ENCODE measurements at places on chromosomes 2 and 18.

GRCh38 chr2:195363496-195363895 lies 293.5 kb upstream of the SLC39A10 start:
- DNase-seq: no peak

DNA sequence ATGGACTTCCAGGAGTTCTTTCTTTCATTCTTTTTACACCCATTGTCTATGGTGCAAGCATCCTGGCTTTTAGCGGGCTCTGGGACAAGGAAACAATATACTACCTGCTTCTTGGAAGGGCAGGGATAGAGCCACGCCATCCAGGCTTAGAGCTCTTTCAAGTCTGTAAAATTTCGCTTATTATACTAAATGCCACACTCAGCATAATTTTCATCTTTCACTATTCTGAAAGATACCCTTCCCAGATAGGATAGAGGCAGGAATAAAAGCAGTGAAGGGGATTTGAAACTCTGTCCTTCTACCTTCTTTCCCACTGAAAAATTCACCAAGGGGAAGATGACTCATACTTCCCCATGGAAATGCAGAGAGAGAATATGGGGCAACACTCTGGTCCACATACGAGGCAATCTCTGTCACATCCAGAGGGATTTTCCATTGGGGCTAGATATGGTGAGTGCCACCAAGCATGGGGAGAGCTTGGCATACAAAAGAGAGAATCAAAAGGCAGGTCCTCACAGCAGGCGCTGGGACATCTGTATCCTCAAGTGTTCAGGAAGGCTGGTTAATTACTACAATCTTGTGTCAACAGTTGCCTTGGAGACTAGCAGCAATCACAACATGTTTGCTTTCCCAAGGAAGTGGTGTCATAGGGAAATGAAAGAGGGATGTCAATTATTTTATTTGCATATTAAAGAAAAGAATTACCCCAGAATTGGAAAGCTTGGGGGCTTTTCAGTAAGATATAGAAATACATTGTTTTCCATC lies 127.6 kb downstream of the TDRD15 start:
- DNase-seq: no peak

GRCh38 chr18:595571-595970 lies 1.2 kb upstream of the CLUL1 start:
- no peak for DNase-seq

GRCh38 chr2:217875138-217875537 lies 127.7 kb downstream of the TNS1 start:
- no peak for DNase-seq

DNA sequence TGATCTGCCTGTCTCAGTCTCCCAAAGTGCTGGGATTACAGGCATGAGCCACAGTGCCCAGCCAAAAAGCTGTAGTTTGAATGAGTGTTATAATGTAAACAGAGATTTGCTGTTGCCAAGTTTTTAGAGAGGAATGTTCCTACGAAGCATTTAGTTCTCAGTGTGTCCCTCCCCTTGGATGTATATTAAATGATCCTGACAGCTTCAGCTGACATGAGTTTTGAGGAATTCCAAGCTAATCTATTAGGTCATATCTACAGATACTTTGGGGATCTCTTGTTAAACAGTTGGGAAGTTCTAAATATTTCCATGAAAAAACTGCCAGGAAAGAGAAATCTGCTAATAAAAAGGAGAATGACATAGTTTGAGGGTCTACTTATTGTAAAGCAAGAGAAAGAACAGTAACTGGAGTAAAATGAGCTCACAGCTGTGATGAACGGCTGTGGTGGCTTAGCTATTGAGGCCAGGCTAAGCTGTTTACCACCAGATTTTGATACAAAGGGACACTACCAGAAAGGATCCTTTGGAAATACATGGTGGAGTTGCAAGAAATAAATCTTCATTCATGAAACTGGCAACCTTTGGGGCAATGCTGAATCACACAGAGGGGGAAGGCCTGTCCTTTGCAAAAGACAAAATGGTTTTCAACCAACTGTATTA lies 2.6 kb upstream of the STON1 start:
- DNase-seq: no peak

DNA sequence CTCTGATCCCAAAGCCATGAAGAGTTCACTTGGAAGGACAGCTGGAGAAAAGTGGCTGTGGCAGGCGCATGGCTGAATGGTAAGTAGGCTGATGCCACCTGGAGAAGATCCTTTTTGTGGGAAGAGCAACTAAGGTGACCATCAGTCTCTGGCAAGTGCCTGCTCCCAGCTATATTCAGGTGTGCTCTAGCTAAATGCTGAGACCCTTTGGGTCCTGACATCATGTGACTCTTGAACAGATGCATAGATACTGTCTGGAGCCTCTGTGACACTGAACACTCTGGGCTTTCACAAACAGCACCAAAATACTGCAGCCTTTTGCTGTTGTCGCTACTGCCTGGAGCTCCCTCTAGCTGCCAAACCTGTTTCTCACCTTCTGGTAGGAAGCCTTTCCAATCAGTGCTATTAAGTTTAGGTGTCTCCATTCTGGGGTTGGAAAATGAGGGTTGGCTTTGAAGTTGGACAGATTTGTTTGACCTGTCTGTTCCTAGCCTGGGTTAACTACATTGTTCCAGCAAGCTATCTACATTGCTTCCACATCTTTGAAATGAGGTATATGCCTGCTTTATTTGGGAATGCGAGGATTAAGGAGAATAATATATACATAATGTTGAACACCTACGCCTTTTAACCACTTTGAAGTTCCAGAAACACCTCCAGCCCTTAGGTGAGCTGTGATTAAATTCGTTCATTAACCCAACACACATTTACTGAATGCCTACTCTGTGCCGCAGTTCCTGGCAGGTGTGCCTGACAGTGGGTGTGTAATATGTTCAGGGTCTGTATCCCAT lies 3.1 kb downstream of the EGR4 start:
- no peak for DNase-seq

DNA sequence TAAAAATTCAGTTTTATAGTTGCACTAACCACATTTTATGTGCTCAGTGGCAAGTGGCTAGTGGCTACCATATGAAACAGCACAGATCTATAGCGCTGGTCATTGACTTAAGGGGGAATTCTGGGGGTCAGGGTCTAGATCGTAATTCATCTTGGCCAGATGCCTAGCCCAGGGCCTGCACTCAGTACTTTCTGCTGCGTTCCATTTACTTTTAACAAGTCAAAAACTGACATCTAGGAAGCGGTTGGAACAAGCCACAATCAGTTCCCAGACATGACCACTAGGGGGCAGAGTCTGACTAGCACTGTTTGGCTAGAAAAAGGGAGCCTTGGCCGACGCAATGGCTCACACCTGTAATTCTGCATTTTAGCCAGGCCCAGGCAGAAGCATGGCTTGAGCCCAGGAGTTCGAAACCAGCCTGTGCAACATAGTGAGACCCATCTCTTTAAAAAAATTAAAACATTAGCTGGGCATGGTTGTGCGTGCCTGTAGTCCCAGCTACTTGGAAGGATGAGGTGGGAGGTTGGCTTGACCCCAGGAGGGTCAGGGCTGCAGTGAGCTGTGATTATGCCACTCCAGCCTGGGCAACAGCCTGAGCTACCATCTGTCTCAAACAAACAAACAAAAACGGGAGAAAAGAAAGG lies 9.0 kb upstream of the TMBIM1 start:
- peak; percentile 39 for DNase-seq

- no peak for DNase-seq
Measured at GRCh38 chr2:155157711-155158110, 459.2 kb downstream of the KCNJ3 start.

GRCh38 chr2:207203056-207203455 lies 37.3 kb upstream of the KLF7 start:
- no peak for DNase-seq

DNA sequence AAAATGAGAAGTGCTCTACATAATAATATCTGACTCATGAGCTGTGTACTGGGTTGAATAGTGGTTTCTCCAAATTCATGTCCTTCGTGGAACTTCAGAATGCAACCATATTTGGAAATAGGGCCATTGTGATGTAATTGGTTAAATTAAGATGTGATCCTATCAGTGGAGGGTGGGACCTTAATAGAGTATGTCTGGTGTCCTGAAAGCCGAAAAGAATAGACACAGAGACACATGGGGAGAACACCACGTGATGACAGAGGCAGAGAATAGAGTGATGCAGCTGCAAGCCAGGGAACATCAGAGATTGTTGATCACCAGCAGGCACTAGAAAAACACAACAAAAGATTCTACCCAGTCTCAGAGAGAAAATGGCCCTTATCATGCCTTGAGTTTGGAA lies 310.1 kb downstream of the EXOC6B start:
- no peak for DNase-seq

GRCh38 chr2:172655838-172656573 lies 79.6 kb upstream of the RAPGEF4 start:
- DNase-seq: no peak

- no peak for DNase-seq
Measured at GRCh38 chr2:45649858-45650811, 1.3 kb upstream of the PRKCE start.

GRCh38 chr2:170568511-170568910 lies 146.6 kb upstream of the SP5 start:
- DNase-seq: no peak

- no peak for DNase-seq
Measured at GRCh38 chr2:104425850-104426595, 427.9 kb upstream of the POU3F3 start.

- DNase-seq: no peak
Measured at GRCh38 chr2:148877403-148877740, 2.3 kb downstream of the KIF5C start.

DNA sequence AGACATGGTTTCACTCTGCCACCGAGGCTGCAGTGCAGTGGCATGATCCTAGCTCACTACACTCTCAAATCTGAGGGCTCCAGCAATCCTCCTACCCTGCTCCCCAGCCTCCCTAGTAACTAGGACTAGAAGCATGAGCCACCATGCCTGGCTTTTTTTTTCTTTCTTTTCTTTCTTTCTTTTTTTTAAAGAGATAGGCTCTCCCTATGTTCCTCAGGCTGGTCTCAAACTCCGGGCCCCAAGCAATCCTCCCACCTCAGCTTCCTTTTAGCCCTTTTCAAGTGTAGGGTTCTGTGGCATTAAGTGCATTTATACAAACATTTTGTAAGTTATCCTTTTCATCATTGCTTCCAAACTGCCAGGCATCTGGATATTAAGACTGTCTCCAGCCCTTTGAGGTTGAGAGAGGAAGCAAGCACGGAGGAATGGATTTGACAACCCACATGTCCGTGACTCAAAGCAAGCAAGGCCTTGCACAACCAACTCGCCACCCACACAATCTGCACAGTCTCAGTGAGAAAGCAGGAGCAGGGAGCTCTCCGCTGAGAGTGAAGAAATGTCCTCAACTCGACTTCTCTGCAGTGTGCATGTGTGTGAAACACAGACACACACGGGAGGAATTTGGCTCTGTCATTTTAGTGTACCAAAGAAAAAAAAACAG lies 65.6 kb downstream of the ATP8B1 start:
- DNase-seq: no peak

GRCh38 chr2:71827524-71827901 lies 320.1 kb downstream of the CYP26B1 start:
- no peak for DNase-seq

- DNase-seq: no peak
Measured at GRCh38 chr2:240449764-240450531, 14.5 kb downstream of the GPC1 start.

DNA sequence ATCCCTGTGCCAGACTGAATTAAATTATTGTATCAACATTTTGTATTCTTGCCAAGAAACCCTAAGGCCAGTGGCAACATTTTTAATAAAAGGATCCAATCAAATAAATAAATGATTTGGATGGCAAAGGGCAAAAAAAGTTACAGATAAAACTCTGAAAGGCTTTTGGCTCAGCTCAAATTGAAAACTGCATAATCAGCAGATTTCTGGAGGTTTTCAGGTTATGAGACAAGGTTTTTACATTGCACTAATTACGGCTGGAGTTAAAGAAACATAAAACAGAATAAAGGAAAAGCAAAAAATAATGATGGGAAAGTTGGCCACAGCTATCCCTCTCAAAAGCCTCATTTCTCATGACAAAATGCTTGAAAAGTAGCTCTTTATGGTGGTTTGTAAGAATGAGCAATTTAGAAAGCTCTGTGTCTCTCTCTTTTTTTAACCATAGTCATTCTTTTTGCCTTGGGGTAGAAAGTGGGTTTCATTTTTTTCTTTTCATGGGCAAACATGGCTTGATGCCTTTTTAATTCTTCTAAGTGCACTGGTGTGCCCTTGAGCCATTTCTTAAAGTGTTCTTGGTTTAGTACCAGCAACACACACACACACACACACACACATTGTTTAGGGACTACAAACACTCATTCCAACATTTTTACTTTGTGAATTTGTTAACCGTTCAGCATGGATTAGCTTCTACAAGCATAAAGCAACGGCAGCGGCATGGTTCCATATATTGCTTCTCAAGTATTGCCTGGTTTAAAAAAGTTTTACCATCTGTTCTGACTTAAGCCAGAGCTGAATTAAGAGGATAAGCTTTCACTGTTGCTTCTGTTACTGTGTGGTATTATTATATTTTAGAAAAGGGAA lies 747.1 kb upstream of the FSHR start:
- DNase-seq: no peak

- DNase-seq: no peak
Measured at GRCh38 chr2:107313316-107313715, 427.3 kb upstream of the ST6GAL2 start.

DNA sequence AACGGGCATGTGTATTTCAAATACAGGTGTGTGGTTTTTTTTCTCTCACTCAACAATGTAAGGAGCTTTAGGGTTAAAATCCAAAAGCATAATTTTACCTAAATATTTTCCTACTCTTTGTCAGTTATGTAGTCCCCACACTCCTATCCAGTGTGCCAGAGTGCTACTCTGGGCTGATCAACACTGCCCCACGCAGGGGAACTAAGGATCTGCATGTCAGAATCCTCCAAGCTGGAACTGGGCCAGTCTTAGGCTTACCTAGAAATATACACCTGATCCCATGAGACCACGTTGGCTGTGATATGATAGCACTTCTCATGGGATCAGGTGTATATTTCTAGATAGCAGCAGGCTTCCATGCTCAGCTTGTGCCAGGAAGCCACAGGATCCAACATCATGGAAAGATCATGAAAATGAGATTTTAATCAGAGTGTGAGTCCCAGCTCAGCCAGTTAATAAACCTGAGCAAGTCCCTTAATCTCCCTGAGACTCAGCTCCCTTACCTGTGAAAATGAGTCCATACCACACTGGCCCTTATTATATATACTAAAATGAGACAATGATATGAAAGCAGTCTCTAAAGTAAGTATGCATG lies 29.7 kb downstream of the CCDC141 start:
- no peak for DNase-seq

- DNase-seq: no peak
Measured at GRCh38 chr2:17245906-17246305, 272.3 kb downstream of the RAD51AP2 start.

DNA sequence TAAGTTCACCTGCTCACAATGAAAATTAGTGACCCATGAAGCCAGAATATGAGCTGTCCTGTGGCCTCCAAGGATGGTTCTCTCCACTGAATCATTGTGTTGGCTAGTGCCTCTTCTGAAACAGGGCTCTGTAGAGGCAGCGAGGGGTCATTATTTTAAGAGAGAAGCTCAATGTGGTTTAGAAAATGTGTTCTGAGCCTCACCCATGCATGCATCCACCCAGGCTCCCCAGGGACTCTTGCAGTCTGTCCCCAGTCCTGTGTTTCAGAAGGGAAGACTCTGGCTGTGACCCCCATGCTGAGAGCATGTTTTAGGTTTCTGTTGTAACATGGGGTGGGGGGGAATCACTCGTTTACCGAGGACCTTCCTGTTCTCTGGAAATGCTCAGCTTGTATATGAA lies 135.2 kb downstream of the RNF144A start:
- no peak for DNase-seq

- DNase-seq: no peak
Measured at GRCh38 chr2:15614545-15615300, 23.1 kb downstream of the DDX1 start.

- no peak for DNase-seq
Measured at GRCh38 chr2:180706694-180707093, 273.7 kb upstream of the UBE2E3 start.

- DNase-seq: no peak
Measured at GRCh38 chr18:27395752-27396151, 210.6 kb upstream of the CHST9 start.

Measured in NCI-H187 (cell line).